ENCODE measurements at places on chromosomes 3 and 15. TPM values are rescaled to one million over a fixed set of nuclear protein-coding genes. Genes with fewer than 3 reads are reported as not detected.

ZNF385D gene
- total RNA-seq, result 11.2 TPM

DPPA4 gene
- total RNA-seq, result 734 TPM

TICRR gene
- total RNA-seq, result 37.3 TPM

GRCh38 chr15:41597787-41598186 lies 38.8 kb downstream of the TYRO3 start:
- H3K4me1 ChIP-seq, result no peaks in the 10 kb centered on the region
- H3K27me3 ChIP-seq, result no peaks in the 10 kb centered on the region
- H3K4me3 ChIP-seq, result no peak overlapping the region
- no peak for DNase-seq
- H3K36me3 ChIP-seq, result no peaks in the 10 kb centered on the region

DNA sequence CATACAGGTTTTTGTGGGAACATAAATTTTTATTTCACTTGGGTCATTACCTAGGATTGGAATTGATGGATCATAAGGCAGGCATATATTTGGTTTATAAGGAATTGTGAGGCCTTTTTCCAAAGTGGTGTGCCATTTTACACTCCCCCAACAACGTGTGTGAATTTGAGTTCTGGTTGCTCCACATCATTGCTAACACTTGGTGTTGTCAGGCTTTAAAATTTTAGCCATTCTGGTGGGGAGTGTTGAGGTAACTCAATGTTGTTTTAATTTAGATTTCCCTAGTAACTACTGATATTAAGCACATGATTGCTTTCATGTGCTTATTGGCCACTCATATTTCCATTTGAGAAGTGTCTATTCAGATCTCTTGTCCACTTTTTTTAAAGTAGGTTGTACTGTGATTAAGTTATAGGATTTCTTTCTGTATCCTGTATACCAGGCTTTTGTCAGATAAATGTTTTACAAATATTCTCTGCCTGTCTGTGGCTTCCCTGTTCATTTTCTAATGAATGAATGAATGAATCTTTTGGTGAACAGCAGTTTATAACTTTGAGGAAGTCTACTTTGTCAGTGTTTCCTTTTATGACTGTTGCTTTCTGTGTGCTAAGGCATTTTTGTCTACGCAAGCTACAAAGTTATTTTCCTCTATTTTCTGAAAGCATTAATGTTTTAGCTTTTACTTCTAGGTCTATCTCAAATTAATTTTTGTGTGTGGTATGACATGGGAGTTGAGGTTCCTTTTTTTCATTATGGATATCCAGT lies 17.9 kb upstream of the NR2C2 start:
- no peaks in the 10 kb centered on the region for H3K27me3 ChIP-seq
- H3K4me1 ChIP-seq, result no peaks in the 10 kb centered on the region
- no peak overlapping the region for H3K4me3 ChIP-seq
- no peaks in the 10 kb centered on the region for H3K36me3 ChIP-seq
- H3K27ac ChIP-seq, result no peak overlapping the region
